Stimulated activated CD8-positive, alpha-beta memory T cell treated with anti-CD3 and anti-CD28 coated beads, Interleukin-15, amount 100 ng/mL, for 4 hours (primary cell): ENCODE measurements at places on chromosomes 4 and X.

GRCh38 chrX:53471346-53471745 is 37.2 kb upstream of the HSD17B10 start:
- DNase-seq = no peak

DNA sequence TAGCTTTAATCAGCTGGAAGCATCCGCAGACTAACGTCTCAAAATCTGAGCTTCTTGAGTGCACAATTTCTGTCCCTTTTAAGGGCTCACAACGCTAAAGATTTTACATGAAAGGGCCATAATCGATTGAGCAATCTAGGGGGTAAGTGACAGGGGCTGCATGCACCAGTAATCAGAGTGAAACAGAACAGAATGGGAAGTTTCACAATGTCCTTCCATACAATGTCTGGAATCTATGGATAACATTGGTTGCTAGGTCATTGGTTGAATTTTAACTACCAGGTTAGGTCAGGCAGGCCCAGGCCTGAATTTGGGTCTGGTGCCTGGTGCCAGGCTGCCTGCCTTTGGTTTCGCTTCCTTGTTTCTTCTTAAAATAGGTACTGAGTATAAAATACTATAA is 42.0 kb upstream of the MTMR8 start:
- no peak for DNase-seq

DNA sequence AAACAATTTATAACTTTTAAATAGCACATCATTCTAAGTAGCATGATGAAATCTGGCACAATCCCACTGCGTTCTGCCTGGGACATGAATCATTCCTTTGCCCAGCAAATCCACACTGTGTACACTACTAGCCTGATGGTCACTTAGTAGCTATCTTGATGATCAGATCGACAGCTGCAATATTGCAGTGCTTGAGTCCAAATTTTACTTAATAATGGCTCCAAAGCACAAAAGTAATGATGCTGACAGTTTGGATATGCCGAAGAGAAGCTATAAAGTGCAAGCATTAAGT is 86.6 kb upstream of the NPNT start:
- no peak for DNase-seq

GRCh38 chr4:168881781-168882420 is 128.2 kb downstream of the CBR4 start:
- DNase-seq = no peak

DNA sequence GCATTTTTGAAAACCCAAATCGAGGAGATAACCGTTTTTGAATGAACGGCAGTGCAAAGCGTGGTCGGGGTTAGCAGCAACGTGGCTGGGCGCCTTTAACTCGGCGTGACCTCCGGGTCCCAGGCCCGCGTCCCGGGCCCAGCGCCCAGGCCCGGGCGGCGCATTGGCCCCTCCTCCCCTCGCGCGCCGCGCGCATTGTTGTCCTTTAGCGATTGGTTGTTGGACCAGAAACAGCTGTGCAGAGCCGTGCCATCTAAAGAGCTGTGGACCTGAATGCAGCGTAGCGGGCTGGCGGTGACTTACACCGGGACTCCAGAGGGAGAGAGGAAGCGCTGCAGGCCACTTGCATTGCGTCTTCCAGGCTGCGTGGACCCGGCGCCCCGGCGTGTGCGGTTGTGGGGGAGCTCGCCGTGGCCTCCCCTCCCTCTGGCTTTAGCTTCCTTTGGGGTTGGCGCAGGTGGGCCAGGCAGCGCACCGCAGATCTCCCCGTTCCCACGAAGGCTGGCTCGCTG is at the start of gene STOX2:
STOX2 (plus strand) TSS at position 227 of the 512 bp plus-strand sequence. CDS start 1,484 bp downstream, outside the sequence.
- no peak for DNase-seq

DNA sequence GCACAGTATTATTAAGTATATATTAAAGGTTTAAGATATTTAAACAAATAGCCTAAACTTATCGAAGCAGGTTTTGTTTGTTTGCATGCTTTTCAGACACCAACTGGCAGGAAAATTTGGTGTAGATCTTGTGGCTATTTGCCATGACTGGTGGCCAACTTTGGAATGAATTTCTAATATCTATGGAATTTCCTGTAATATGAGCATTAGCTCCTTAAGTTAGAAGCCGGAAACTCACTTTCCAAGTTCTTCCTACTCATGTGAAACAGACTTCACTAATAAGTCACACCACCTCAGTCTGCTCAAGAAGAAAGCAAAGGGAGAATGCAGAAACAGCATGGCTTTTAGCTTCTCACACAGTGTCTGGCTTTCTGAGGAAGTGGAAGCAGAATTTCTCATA is 563.9 kb downstream of the GRXCR1 start:
- no peak for DNase-seq

GRCh38 chr4:60134099-60134498 is 1066.0 kb upstream of the ADGRL3 start:
- no peak for DNase-seq

DNA sequence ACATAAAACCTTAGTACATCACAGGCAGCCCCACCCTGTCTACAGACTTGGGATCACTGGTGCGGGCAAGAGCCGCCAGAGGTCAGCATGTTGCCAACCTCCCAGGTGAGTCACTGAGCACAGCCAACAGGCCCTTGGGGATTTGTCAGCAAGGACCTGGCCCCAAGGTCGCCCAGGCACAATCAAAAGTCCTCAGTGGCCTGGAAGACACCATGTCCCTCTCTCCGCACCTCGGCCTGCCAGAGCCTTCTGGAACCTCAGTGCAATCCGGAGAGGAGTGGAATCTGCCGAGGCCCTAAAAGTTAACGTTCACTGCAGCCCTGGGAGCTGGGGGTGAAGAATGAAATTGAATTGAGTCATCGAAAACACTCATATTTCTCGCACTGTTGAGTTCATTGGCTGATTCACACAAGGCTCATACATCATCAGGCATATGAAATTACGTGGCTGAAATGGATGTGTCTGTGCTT is 74.3 kb downstream of the WFS1 start:
- no peak for DNase-seq

DNA sequence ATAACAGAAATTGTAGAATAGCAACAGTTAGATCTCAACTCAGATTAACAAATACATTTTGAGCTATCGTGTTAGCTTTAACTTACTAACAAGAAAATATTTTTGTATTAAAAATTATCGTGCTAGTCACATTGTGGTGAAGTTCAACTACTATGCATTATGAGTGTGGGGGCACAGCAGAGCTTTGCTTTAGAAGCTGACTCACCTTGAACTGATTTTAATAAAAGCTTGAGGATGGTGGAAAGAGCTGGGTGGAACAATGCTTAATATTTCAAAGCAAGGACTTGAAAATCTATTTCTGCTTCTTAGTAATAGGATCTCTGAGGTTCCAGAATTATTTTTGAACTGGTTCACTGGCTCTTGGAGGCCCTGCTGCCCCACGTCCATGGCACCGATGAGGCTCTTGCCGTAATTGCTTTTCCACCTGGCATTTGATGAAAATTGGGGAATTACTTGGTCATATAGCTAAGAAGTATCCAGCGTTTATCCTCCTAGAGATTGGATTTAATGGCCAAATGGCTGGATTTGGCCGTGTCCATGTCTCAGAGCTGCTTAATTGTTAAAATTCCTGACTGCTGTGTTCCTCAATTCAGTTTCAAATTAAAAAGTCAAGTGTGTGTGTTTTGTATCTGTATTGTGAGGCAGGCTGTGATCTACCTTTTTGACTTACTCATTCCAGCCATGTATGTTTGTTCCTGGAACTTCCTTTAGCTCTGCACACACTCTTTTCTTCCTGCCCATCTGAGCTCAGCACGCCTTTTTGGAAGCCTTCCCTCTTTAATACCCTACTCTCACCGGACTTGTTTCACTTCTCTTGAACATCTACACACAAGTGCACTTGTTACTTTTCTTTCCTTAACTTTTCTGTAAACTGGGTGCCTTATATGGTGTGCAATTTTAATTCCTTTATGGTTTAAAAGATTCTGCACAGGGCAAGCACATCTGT is 66.6 kb upstream of the LIMCH1 start:
- DNase-seq = no peak

DNA sequence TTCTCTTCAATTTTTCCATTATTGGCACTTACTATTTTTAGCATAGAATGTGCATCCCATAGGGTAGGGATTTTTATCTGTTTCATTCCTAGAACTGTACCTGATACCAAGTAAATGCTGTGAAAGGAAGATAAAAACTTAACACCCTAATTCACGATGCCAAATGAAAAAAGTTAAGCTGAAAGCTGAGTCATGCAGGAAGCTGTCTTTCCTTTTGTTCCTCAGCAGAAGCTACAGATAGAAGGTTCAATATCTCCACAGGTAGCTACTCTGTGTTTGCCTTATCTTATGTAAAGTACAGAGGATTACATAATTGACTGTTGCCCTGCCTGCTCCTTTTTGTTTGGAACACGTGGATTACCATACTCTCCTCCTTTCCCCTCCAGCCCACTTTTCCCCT is 77.0 kb downstream of the LRP2BP start:
- no peak for DNase-seq

GRCh38 chr4:184408684-184409081 is 65.7 kb downstream of the IRF2 start:
- DNase-seq = no peak

DNA sequence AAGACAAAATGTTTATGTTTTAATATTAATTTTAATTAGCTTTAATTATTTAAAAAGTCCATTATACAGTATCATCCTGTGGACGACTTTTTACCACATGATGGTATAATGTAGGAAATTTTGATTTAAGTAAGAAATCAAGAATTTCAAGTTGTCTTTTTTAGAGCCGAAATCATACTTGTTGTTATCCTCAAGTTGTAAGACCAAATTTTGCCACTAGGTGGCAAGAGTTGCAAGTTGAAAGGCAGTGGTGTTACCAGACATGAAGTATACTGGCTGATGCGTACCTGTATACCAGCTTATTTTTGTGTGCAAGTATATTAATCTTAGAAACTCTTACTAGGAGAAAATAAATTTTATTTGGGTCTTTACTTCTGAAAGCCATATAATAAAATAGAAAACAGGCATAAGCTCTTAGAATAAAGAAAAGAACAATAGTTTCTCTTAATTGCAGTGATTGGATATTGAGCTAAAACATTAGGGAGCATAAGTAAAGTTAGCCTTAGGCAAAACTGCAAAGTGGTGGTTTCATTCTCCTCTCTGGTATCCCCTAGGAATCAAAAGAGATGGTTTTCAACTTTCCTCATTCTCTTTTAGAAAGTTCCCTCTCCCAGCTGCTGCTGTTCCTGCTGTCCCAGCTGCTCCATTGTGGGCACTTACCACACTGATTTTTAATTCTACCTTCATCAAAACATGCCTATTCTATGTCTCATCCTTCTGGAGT is 118.0 kb upstream of the WDFY3 start:
- DNase-seq = no peak

DNA sequence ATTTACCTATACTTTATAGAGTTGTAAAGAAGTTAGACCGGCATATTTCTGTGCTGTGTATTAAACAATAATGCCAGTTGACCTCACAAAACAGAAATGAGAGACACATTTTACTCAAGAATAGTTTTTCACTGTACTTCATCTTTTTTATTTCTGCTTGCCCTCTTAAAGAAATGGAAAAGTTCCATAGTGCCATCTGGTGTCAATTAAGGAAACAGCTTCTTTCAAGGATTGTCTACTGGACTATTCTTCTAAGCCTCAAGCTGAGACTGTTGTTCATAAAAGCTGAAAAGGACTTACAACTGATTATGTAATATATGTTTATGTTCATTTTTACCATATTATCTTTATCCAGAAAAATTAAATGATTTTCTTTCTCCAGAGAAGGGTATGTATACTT is 1523.7 kb downstream of the ARAP2 start:
- DNase-seq = no peak

DNA sequence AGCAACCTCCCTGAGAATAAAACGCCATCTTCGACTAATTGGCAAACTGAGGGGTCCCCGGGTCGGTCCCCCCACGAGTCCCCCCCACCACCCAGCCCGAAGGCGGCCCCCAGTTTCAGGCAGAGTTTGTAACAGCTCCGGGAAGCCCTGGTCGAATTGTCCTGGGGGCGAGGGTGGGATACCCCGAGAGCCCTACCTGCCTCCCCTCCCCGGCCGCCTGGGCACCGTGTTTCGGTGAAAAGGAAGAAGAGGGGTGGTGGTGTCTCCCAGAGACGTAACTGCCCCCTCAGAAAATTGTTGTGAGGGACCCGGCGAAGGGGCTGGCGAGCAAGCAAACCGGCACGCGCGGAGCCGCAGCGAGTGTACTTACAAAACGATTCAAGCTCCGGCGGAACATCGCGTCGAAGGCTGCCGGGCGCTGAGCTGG is 1.2 kb downstream of the ATP11C start:
- no peak for DNase-seq

DNA sequence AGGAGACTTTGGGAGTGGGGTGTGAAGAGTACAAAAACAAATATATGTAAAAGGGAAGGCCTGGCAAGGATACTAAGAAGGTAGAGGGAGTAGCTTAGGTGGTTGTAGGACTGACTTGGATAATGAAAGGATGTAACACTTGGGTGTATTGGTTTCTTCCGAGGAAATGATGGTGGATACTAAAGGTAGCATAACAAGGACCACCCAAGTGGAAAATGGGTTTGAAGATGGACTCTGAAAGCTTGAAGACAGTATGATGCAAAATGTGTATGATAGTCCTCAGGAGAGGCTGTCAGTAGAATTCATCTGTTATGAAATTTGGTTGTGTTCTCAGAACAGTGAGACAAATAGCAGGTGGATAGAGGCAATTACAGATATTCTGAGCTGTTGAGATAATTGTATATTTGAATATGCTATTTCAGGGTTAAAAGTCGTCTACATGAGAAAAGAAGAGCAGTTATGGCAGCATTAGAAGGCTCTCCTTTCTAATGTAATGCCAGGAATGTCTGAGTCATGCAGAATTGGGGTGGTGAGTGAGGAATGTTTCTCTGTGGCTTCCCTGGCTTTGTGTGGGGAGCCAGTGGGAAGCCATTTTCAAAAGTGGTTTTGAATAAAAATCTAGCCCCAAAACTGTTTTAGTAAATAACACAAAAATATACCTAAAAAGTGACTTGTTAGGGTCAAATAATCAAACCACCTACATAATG is 75.6 kb downstream of the FHIP1A start:
- DNase-seq = no peak

DNA sequence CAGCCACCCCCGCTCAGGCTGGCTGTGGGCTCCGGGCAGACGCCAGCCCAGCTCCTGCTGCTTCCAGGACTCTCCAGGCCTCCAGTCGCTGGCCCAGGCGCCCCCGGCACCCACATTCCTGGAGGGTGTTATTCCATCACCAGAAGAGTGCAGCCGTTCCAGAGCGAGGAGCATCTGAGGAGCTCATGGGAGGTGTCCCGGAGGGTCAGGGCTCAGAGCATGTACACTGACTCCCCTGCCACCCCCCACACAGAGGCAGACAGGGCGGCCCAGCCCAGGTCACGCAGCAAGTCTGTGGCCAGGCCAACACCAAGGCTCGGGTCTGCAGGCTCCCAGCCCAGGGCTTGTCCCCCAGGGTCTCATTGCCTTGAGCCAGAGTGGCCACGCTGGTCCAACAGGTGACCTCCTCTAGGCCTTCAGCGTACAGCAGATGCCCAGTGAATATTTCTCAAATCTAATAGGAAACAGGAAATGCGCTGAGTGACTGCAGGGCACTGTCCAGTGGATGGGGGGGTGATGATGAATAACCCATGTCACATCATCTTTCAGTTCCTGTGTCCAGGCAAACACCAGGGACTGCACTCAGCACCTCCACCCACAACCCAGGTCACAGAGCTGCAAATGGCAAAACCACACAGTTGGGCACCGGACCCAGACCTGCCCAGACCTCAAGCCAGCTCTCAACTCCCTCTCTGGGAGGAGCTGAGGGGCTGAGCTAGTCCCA is 37.2 kb downstream of the ABLIM2 start:
- DNase-seq = no peak
